Stimulated activated CD4-positive, alpha-beta T cell treated with anti-CD3 and anti-CD28 coated beads, Interleukin-4, amount 100 ng/mL, for 1 hour (primary cell): ENCODE measurements at places on chromosomes 6 and 20.

DNA sequence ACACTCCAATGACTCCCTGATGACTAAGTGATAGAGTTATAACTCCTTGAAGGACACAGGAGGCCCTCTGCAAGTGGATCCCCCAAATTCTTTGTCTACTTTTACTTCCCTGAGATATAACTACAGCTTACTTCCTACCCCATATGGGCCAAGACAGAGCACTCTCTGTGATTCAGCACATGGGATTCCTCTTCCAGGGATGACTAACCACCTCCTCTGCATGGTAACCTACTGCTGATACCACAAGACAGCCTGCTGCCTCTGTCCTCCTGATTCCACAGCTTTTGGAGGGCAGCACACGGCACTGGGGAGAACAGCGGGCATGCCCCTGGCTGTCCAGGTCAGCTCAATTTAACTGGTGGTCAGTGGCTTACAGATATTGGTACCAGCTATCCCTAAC lies 675.7 kb upstream of the AGPAT4 start:
- no peak for DNase-seq

- DNase-seq = no peak
Observed at GRCh38 chr6:64258752-64259151, 623.1 kb downstream of the PHF3 start.

DNA sequence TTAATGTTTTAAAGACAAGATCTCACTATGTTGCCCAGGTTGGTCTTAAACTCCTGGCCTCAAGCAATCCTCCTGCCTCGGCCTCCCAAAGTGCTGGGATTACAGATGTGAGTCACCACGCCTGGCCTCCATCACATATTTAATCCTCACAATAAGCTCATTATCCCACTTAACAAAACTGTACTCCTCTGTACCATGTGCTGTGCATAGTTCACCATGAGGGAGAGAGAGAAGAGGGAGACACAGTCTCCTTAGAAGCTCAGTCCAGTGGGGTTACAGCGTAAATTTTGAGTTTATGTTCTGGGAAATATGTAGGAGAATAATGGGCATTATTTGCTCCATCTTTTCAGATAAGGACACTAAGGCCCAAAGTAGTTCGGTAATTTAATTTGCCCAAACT lies 7.9 kb upstream of the CPNE5 start:
- no peak for DNase-seq

- no peak for DNase-seq
Observed at GRCh38 chr20:35588397-35588796, 27.2 kb upstream of the SPAG4 start.

GRCh38 chr6:135170849-135171248 lies 10.3 kb upstream of the MYB start:
- DNase-seq = no peak

GRCh38 chr6:28766426-28766825 lies 157.4 kb downstream of the TRIM27 start:
- DNase-seq = no peak

- no peak for DNase-seq
Observed at GRCh38 chr20:61766921-61767610, 298.6 kb downstream of the TAF4 start.

GRCh38 chr20:15930311-15931305 lies 642.6 kb downstream of the KIF16B start:
- DNase-seq = no peak

DNA sequence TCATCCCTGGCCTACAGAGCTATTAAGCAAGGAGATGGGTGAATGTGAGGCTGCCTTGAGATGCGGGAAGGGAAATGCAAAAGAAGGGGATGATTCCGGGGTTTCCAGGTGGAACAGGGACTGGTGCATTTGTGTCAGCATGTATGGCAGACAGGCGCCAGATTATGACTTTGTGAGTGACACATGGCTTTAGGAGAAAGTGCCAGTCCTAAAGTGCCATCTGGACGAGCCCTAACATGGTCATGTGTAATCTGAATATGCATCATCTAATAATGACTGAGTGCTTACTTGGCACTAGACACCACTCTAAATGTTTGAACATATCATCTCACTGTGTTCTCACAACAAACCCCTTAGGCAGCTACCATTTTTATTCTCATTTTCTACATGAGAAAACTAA lies 195.0 kb upstream of the TSHZ2 start:
- DNase-seq = no peak

DNA sequence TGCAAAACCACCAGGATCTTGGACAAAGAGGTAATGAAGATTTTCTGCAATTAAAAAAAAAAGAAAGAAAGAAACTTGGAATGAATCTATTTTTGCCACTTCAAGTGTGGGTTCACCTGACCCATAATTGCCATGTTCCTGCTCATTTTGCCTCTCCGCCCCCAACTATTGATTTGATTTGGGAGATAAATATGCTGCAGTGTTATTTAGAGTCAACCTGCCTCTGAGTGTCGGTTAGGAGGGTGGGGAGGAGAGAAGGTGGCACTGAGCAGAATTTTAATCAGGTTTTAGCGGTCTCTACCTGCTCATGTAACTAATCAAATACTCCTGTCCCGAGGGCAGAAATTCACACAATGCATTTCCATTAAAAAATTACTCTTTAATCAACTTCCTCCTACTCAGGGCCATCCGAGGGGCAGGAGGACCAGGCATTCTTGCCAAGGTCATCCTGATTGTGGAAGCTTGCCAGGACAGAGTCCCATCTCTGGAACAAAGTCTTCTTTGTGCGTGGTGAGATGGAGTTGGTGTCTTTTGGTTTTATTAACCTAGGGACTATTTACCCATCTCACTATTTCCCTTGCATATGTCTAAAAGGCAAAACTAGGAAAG lies 300.1 kb downstream of the CDH26 start:
- DNase-seq = no peak

DNA sequence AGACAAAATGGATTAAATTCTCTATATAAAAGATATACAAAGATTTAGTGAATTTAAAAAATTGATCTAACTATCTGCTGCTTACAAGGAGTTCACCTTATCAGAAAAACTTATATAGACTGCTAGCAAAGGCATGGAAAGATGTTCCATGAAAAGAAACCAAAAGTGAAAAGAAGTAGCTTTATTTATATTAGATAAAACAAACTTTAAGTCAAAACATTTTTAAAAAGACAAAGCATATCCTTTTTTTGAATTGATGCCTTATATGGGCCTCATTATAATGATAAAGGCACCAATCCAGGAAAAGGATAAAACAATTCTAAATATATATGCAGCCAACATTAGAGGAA lies 334.2 kb downstream of the MEI4 start:
- no peak for DNase-seq

- no peak for DNase-seq
Observed at GRCh38 chr6:167408235-167408869, 83.5 kb downstream of the TTLL2 start.

- no peak for DNase-seq
Observed at GRCh38 chr6:89688328-89688727, 49.8 kb upstream of the LYRM2 start.

- DNase-seq = no peak
Observed at GRCh38 chr20:19256085-19256484, 43.6 kb downstream of the SLC24A3 start.

- no peak for DNase-seq
Observed at GRCh38 chr6:34516391-34517324, 39.5 kb downstream of the SPDEF start.

DNA sequence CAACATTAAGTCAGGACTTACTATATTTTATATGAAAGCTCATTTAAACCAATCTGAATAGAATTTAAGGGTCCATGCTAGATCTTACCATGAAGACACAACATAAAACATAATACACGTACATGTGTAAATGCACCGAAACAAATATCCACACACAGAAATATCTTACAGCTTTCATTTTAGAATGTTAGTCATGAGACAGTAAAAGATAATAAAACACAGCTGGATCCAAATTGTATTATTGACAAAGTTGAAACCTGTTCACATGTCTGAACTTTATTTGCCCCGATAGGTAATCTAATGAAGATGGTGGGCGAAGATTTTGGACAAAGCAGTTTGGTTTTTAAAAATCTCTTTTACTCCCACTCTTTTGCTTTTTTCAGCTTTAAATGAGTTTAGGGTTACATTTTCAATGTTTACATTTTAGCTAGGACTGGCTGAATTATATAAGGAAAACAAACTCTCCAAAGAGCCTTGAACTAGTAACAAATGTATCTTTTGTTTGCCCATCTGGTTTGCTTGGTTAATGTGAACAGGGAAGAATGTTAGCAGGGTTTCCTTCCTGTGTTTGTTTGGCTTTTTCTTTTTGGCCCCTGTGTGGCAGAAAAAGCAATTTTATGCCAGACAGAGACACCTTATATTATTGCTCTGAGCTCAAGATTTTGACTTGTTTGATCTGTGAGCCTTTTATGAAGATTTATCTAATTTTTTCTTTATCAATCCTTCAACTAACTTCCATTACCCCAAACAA lies 5.1 kb upstream of the TMEM181 start:
- no peak for DNase-seq

DNA sequence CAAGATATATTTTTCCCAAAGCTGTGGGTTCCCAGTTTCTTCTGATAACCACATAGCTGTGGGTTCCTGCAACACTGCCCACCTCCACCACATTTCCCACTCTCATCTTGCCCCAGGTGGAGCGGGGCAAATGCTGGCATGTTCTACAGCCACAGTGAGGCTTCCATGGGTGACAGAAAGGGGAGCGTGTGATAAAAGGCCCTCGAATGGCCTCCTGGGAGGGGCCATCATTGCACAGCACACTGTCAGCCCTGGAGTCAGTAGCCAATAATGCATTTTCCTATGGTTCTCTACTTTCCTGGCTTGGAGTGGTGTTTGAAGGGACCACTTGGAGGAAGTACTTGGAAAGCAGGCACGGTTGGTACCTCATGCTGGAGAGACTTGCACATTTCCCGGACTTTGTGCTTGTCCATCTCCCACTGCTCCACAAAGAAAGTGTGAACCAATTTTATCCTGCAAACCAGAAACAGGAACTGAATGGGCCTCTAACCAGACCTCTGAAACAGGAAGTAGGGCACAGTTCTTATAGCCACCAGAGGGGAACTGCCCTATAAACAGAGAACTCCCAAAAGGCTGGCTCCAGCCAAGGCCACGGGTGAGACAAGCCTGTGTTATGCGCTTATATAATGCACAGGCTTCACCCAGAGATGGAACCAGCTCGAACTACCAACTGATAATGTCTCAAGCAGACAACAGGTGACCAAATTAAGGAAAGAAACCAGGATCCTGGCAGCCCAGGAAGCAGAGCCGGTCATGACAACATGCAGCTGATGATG lies 8.6 kb downstream of the MAP3K5 start:
- DNase-seq = no peak

- DNase-seq = no peak
Observed at GRCh38 chr6:137978252-137978896, 111.3 kb downstream of the TNFAIP3 start.

DNA sequence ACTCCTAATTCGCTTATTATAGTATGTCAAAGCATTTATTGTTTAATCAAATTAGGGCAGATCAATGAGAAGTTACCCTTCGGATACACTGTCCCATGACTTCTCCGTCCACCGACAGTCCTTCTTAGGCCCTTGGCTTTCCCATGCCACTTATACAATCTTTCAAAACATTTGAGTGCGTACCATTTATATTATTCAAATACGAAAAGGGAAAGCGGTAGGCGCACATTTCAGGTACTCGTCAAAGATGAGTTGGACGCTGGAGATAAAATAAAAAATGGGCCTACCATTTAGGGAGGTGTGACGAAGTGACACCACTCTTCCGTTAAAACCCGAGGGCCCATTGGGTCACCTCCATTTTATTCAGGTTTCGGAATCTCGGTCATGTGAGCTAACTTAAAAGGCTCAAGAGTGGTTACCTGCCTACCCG lies 542 bp upstream of the AFG1L start:
- no peak for DNase-seq

DNA sequence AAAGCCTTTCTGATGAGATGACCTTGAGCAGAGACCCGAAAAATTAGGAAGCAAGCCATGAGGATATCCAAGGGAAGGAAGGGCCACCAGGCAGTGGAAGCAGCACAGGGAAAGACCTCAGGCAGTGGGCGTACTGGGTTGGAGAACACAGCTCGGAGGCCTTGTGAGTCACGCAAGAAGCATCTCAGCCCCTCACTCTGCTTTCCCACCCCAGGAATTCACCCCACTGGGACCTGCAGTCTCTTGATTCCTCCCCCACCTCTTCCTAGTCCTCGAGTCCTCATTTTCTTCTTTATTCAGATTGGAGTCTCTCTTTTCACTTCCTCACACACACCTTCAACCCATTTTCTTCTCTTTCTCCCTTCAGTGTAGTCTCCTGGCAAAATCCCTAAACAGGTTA lies 27.0 kb downstream of the RPRD1B start:
- DNase-seq = no peak

GRCh38 chr6:100559859-100560258 lies 95.1 kb upstream of the SIM1 start:
- no peak for DNase-seq

- DNase-seq = no peak
Observed at GRCh38 chr20:37179683-37180524, 556 bp upstream of the MROH8 start.

DNA sequence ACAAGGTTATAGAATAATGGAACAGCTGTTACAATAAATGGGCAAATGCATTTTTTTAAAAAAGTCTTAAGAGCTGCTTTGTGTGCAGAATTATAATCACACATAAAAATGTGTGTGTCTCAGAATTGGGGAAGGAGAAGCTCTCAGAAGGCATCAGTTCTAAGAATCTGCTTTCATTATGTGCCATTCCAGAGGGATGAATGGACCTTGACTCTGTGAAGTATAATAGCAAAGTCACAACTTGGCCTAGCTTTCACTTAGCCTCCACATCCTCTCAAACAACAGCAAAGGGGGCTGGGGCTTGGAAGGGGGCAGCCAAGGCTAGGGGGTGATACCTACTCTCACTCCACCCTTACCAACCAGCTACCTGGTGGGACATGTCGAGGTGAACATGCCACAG lies 265.0 kb downstream of the CDC5L start:
- no peak for DNase-seq

DNA sequence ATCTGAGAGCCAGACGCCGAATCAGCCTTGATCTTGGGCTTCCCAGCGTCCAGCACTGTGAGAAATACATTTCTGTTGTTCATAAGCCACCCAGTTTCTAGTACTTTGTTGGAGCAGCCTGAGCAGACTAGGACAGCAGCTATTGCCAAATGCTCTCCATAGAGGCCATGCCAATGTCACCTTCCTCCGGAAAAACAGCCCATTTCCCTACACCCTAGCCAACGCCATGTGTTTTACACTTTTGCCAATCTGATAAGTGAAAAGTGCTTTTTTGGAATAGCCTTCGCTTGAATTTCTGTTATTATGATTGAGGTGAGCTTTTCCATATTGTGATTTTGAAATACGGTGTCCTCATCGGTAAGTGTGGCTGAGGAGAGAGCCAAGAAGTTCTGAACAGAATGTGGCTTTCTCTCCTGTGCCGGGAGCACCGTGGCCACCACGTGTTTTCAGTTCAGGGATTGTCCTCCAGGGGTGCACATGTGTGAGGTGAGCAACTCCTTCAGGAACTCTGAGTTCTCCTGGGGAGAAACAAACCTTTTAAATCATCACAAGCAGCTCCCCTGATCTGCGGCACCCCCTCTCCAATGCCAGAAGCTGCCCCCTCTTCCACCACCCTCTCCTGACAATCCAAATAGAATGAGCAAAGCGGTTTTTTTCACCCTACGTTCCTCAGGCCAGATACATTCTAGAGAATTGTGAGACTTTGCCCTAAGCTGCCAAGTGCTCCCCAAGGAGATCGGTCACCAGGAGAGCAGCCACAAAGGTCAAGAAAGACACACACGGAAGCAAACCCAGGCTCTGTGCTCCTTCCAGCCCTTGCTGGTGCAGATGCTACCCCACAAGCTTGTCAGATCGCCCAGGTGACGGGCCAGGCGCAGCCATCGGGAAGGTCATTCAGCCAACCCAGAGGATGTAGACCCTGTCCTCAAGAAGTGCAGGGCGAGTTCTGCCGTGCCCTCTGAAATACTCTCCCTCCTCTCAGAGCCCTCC lies 36.0 kb downstream of the TAF8 start:
- DNase-seq = no peak

GRCh38 chr20:22762576-22763256 lies 178.3 kb upstream of the FOXA2 start:
- DNase-seq = no peak
